ENCODE measurements at places on chromosomes 2 and 18.

DNA sequence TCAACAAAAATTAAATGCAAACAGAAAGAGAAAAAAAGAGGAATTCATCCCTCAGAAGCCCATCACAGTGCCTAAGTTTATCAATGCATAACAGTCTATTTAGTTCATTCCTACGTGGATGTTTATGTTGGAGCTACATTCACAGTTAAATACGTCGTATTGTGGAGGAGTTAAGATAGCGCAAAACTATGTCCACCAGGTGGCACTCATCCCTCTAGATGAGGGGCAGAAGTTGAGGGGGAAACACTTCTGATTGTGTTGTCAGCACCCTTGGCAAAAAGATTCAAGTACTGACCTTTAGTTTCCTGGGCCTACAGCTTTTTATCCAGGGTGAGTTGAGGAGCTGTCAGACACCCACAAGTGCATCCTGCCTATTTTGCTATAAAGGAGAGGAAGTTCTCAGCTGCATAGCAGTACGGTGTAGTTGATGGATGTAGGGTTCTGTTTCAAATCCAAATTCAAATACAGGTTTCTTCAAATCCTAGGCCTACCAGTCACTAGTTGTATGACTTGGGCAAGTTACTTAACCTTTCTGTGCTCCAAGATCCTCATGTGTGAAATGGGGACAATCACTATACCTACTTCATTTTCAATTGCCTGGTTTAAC is 26.8 kb upstream of the MYO1B start:
- DNase-seq = no peak

GRCh38 chr18:62838475-62839098 is 123.2 kb downstream of the PHLPP1 start:
- DNase-seq = no peak

- peak; percentile 47 for DNase-seq
Measured at GRCh38 chr2:128876986-128877983, 558.6 kb upstream of the HS6ST1 start.

GRCh38 chr2:182355815-182356214 is 71.0 kb downstream of the PDE1A start:
- DNase-seq = no peak

DNA sequence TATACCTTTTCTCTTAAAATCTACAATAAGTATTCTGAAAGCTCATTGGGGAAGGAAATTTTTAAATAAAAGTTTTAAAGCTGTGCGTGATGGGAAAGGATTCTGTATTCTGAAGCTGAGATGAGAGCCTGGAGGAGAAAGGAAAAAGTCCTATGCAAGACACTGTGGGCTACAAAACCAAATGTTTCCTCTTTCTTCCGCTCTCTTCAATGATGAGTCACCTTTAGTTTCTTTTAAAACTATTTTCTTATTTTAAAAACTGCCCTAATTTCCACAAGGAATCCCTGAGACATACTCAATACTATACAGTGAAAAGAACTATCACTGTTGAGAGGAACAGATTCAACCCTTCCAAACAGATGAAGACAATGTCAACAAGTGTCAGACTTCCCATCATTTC is 87.4 kb downstream of the INO80D start:
- DNase-seq = no peak

DNA sequence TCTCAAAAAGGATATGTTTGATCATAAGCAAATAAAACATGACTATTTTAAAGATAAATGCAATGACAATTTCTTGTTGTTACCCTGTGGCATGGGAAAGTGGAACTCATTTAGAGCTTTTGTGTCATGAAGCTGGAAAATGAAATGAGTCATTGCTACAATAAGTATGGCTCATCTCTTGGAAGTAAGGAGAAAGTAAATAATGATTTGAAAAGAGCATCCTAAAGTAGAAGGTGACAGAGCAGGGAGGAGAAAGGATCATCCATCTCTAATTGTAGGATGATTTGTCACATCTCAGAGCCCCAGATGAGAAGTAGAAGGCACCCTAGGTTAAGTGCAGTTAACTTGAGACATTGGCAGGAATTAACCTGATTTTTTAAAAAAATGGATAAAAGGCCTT is 200.5 kb downstream of the CPS1 start:
- DNase-seq = no peak

- no peak for DNase-seq
Measured at GRCh38 chr2:149465873-149466272, 121.7 kb downstream of the MMADHC start.

DNA sequence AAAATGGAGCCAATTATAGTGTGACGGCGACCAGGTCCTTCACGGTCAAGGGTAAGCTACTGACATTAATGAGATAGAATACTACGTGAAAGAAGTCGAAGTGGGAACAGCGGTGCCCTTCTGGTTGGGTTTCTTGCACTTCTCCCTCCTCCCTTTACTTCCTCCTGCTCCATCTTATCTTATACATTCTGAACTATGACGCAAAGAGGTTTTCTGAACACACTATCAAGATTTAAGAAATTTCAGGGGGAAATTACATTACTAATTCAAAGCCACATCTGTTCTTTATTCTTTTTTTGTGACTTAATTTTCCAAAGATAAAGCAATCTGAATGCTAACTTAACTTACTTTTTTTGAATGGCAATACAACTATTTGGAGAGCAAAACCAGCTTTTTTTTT is 14.8 kb upstream of the IL18R1 start:
- no peak for DNase-seq

DNA sequence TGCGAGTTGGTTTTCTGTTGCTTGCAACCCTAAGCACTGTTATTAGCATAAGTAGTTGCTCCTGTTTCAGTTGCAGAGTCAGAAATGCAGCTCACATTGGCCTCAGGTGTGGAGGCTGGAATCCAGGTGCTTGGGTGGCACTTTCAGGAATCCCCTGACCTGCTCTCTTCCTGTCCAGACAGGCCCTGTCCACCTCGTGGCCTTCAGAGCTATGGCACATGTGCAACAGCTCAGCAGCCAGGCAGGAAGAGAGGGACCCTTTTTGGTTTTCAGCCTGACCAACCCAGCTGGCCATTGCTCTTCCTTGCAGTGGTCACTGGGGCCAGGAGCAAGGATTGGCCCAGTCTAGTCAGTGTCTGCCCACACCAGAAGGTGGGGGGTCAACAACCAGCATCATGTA is 12.7 kb downstream of the ACOXL start:
- DNase-seq = no peak

- peak; percentile 35 for DNase-seq
Measured at GRCh38 chr2:23537991-23538390, 153.0 kb downstream of the KLHL29 start.

GRCh38 chr2:10884574-10884975 is 27.2 kb upstream of the KCNF1 start:
- DNase-seq = no peak

DNA sequence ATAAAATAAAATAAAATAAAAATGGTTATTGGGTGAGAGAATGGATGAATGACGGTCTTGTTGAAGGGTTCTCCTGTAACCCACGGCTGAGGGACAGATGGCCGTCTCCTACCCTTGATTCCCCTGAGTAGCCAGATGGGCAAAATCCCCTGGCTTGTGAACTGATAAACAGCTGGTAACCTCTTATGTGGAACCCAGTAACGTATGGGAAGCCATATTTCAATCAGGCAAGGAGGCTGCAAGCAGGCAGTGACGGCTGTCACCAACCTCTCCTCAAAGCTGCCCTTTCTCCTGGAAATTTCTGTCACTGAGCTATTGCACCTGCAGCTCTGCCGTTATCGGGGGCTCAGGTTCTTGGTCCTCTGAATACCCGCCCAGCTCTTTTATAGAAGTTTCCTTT is 165.3 kb upstream of the SMAD2 start:
- DNase-seq = no peak

DNA sequence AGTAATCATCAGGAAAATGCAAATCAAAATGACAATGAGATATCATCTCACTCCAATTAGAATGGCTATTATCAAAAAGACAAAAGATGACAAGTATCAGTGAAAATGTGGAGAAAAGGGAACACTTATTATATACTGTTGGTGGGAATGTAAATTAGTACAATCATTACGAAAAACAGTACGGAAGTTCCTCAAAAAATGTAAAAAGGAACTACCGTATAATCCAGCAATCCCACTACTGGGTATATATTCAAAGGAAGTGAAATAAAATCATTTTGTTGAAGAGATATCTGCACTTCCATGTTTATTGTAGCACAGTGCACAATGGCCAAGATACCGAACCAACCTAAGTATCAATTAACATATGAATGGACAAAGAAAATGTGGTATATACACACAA is 52.4 kb upstream of the TEX51 start:
- DNase-seq = no peak

DNA sequence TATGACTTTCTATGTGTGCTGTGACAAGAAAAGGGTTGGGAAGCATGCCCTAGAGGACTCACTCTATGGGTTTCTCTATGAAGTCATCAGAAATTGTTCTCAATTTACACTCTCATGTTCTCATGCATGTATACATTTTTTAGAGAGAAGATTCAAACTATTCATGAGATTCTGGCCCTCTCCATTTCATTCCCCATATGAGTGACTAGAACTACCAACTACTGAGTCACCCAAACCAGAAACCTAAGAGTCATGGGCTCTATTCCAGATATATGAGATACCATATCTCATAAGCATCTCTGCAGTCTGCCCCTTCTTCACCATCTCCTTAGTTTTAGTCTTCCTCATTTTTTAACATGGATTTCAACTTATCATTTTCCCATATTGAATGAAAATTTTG is 87.7 kb downstream of the EXOC6B start:
- DNase-seq = no peak

- DNase-seq = peak; percentile 26
Measured at GRCh38 chr18:27996801-27997272, 180.1 kb downstream of the CDH2 start.

GRCh38 chr2:3769766-3770165 is 66.4 kb downstream of the DCDC2C start:
- no peak for DNase-seq

- peak; percentile 96 for DNase-seq
Measured at GRCh38 chr2:109185821-109186570, 57.0 kb downstream of the SH3RF3 start.

DNA sequence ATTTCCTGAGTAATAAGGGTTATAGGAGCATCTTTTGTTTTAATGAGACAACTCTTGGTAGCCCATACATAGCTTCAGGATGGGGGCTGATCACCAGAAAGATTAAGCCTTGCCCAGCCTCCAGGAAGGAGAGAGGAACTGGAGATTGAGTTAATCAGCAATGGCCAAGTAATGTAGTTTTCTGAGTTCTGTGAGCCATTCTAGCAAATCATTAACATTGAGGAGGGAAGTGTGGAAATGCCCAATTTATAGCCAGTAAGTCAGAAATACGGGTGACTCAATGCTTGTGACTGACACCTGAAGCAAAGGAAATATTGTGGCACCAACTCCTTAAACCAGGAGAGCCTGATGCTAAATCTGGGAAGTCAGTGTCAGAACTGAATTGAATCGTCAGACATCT is 205.1 kb upstream of the SRD5A2 start:
- no peak for DNase-seq

DNA sequence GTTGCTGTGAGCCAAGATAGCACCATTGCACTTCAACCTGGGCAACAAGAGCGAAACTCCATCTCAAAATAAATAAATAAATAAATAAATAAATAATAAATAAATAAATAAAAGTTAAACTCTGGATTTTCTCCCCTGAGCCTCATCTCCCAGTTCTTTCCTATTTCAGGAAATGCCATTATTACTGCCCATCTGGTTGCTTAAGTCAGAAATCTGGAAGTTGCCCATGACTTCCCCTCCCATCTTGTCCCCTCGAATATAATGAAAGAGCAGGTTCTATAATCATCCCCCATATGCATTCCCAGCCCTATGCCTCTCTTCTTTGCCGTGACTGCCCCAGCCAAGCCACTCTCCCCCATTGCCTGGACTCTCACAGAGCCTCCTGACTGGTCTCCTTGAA is 4.2 kb upstream of the PSD4 start:
- DNase-seq = no peak

- DNase-seq = peak; percentile 62
Measured at GRCh38 chr2:44939106-44940048, 2.1 kb upstream of the SIX3 start.

DNA sequence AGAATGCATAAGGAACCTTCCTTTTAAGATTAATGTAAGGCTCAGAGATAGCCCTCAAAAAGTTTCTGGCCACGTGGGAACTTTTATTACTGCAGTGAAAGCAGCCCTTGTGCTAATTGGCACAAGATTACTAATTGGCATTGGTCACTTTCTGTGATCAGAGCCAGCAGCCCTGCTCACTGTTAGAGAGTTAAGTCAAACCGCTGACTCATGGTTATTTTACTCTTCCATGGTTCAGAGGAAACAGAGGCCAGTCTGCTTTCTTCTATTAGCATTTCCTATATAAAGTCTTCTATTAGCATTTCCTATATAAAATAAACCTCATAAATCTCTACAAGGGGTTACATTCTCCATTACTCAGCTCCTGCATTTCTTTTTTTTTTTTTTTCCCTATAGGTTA is 1.5 kb upstream of the SLC35G4 start:
- DNase-seq = peak; percentile 23

GRCh38 chr18:50734342-50734741 is 85.5 kb downstream of the MRO start:
- no peak for DNase-seq

DNA sequence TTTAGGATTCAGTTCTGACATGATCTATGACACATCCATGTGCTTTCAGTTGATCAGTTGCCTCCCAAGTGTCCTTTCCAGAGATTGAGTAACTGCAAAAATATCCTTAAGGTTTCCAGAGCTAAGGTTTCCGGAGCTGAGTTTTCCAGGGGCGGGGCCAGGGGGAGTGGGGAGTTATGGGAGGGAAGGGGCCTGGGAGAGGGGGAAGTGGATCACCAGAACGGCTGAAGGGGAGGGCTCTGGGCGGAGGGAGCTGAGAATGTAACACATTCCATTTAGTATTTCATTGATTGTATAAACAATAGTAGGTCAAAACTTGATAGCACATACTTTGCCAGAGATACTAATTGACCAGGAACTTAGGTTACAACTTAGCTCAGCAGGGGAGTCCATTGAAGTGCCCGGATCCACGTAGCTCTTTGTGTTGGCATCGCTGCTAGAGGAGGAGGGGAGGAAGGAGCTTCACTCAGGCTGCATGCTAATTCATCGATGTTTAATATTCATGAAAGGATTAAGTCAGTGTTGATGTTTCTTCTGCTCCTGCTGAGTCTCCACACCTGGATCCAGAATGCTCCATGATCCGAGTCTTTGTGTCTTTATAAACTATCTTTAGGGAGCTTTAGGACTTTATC is 289.8 kb downstream of the ALPK2 start:
- no peak for DNase-seq

DNA sequence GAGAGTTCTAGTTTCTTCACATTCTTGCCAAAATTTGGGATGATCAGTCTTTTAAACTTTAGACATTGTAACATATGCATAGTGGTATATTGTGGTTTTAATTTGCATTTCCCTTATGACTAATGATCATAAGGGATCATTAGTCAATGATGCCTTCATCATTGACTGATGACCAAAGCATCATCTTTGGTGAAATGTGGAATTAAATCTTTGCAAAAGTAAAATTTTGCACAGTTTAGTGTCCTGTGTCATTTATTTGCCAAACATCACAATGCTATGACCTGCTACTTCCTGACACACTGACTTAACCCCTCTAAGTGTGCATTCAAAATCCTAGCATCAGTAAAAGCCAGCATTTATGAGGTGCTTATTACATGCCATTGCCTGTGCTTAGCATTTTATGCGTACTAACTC is 58.9 kb upstream of the SLC1A4 start:
- no peak for DNase-seq

GRCh38 chr2:206274434-206275311 is at the start of gene ZDBF2:
ZDBF2 (plus strand) TSS chr2:206274663; CDS start chr2:206281850, 7,187 bp downstream.
- peak; percentile 90 for DNase-seq

All from osteoblast (primary cell).